ENCODE measurements at places on chromosomes 1 and 21.

DNA sequence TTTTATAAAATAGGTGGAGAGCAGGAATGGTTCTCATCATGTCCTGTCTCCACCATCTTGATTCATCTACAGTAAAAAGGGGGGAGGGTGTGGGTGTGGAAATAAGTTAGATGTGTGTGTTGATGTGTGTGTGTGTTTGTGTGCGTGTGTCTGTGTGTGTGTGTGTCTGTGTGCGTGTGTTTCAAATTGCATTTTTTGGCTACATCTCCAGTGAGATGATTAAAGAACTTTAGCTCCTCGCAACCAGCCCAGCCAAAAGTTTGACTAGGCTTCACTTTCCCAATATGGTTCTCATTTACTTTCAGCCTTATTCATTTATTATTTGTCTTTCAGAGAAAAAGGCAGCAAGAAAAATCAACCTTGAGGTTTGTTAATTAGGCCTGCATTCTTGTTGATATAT lies 14.7 kb upstream of the HAO2 start:
- no peak for DNase-seq

- no peak for DNase-seq
Observed at GRCh38 chr1:55816456-55817426, 601.6 kb upstream of the USP24 start.

GRCh38 chr1:109490029-109490933 lies 3.6 kb upstream of the CYB561D1 start:
- DNase-seq: peak; percentile 70

DNA sequence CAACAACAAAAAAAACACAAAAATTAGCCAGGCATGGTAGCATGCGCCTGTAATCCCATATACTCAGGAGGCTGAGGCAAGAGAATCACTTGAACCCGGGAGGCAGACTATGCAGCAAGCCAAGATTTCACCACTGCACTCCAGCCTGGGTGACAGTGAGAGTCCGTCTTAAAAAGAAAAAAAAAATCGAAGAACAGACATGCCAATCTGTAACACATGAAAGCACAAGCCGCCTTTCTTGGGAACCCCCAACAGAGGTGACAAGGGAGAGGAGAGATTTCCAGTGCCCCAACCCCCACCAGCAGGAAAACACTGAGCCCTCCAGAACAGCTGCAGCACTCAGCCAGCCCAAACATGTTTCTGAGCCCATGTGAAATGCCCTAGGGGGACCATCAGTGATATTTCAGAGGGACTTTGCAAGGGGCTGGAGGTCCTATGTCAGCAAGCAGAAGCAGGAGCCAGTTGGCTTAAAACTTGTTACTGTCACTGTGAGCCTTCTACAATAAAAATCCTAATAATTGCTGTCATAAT lies 14.2 kb upstream of the EFNA1 start:
- no peak for DNase-seq

- DNase-seq: no peak
Observed at GRCh38 chr1:1374589-1374928, 448 bp downstream of the AURKAIP1 start.

DNA sequence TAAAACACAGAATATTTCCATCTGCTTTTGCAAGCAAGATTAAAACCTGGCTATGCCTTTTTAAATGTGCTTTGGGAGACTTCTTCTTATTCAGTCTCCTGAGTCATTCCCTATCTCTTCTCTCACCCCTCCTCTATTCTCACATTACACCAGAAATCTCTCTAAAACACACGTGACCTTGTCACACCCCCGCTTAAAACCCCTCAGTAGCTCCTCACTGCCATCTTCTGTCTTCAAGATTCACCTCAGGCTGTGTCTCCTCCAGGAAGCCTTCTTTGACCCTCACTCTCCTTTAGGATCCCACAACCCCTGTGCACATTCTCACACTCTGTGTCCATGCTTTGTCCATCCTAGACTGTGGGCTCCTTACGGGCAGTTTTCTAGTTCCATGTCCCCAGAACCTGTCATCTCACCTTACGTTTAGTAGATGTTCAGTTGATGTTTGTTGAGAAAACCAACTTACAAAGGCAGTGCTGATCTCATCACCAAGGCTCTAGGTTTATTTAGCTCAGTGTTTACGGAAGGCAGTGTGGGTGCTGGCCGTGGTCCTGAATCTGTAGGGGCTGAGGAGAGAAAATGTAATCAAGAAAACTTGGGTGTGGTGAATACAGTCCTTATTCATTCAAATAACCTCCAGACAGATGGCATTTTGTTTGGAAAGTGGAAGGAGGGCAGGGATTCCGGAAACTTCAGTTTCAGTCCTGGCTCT lies 143.5 kb downstream of the DMRTA2 start:
- no peak for DNase-seq

- peak; percentile 37 for DNase-seq
Observed at GRCh38 chr21:33642896-33643657, 776 bp downstream of the ITSN1 start.

GRCh38 chr1:235943581-235944114 lies 76.9 kb upstream of the LYST start:
- no peak for DNase-seq

DNA sequence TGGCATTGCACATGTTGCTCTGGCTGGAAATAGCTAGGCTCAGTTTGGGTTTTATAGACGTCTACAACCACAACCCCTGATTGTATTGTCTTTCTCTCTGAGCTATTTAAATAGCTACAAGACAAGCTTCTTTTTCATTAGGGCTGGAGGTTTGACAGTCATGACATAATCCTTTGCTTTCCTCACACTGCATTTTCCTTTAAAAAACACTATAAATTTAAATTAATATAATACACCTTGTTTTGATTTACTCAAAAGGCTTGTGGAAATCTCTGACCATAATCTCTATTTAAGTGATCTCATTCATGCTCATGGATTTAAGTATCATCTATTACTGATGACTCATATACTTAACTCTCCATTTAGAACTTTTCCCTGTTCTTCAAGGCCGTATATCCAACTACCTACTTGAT lies 50.4 kb upstream of the PTGFR start:
- DNase-seq: no peak

GRCh38 chr1:41503538-41504113 lies 19.1 kb upstream of the EDN2 start:
- DNase-seq: no peak

DNA sequence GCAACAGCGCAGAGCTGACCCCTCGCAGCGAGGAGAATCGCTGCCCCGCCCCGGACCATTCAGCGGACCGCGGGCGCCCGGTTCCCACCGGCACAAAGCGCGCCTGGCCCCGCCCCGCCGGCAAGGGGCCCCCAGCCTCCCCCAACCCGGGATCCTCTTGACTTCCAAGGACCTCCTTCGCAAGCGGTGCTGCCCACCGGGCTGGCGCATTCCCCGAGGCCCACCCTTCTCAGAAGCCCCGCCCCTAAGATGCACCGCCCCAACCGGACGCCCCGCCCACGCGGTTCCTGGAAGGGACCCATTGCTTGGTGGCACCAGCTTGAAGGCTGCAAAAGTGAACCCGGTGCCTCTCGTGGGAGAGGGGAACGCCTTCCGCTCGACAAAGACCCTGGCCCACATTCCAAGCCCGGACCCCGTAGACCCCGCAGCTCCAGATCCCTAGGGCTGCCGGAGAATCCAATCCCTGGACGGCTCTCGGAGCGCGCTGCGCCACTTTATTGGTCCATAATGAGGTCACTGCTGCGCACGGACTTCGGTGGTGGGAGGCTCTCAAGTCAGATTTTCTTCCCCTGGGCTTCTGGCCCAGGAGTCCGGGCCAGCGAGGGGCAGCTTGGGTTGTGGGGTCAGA lies 2.0 kb downstream of the HES3 start:
- DNase-seq: no peak

- DNase-seq: no peak
Observed at GRCh38 chr1:14183329-14183728, 415.2 kb upstream of the KAZN start.

DNA sequence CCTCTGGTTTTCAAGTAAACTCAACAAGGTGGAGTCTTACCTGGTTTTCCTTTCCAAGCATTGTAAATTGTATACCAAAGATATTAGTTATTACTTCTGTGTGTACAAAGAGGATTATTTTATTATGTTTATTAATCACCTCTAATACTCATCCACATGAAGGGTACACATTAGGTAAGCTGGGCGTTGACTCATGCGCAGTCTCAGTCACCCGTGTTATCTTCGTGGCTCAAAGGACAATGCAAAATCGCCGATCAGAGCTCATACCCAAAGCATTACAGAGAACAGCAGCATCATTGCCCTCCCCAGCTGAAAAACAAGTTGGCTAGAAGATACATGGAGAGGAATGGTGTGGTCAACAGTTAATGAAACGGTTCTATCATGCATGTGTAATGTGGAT lies 148.7 kb downstream of the NR5A2 start:
- no peak for DNase-seq

- DNase-seq: no peak
Observed at GRCh38 chr21:41247561-41248545, 68.7 kb upstream of the FAM3B start.

GRCh38 chr1:185965870-185966269 lies 231.7 kb downstream of the HMCN1 start:
- no peak for DNase-seq

GRCh38 chr1:241310451-241310850 lies 46.6 kb downstream of the RGS7 start:
- no peak for DNase-seq

GRCh38 chr21:46375560-46376230 lies 51.7 kb downstream of the PCNT start:
- DNase-seq: no peak

GRCh38 chr1:216049741-216050430 lies 373.4 kb downstream of the USH2A start:
- DNase-seq: no peak

DNA sequence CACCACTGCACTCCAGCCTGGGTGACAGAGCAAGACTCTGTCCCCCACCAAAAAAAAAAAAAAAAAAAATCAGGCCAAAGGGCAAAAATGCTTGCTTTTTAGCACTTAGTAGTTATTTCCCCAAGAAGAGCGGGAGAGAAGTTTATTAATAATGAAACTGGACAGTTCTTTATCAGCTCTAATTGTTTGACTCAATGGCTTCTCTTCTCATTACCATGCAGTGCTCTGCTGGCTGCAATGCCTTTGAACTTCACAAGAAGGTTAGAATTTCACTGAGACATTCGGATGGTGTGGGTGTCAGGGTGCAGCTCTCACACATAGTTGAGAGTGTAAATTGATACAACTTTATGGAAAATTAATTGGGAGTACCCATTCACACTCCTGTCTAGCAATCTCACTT lies 63.7 kb downstream of the EDARADD start:
- DNase-seq: no peak

GRCh38 chr1:221227460-221227859 lies 348.2 kb downstream of the HLX start:
- no peak for DNase-seq

DNA sequence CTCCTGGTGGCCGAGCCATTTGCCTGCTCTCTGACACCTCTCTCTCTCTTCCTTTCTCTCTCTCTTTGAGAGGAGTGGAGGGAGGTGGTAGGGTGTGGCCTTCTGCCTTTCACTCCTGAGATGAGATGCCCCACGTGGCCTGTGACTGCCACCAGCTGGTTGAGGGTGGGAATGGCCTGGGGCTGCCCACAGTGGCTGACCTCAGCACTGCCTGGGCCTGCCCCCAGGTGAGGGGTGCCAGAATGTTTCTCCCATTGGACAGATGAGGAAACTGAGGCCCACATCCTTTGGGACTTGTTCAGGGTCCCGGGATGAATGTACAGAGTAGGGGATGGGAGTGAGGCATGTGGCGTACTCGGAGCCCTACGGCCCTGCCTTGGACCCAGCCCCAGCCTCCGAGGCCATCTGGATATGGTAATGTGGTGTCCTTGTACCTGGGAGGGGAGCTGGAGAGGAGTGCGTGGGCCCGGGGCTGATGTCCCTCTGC lies 12.7 kb upstream of the C1orf167 start:
- DNase-seq: peak; percentile 10

GRCh38 chr1:18058206-18058921 lies 49.2 kb upstream of the IGSF21 start:
- DNase-seq: no peak

DNA sequence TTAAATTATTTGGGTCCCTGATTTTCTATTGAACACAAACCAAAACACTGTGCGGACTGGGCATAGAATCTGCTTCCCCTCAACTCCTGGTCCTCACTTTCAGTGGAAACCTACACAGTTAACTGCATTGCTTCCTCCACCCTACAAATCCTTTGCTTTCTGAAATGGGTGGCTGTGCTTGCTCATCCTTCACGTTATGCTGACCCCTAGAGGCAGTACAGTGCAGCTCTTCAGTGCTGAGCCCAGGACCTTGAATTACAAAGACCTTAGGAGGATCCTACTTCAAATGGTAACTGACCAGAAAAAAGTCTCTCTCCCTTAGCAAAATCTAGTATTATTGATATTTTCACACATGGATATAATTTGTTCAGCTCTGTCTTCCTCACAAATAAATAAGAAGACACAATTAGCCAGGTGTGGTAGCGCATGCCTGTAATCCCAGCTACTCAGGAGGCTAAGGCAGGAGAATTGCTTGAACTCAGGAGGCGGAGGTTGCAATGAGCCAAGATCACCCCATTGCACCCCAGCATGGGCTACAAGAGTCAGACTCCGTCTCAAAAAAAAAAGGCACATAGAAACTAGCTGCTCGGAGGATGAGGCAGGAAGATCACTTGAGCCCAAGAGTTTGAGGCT lies 63.4 kb upstream of the L1TD1 start:
- DNase-seq: peak; percentile 41

DNA sequence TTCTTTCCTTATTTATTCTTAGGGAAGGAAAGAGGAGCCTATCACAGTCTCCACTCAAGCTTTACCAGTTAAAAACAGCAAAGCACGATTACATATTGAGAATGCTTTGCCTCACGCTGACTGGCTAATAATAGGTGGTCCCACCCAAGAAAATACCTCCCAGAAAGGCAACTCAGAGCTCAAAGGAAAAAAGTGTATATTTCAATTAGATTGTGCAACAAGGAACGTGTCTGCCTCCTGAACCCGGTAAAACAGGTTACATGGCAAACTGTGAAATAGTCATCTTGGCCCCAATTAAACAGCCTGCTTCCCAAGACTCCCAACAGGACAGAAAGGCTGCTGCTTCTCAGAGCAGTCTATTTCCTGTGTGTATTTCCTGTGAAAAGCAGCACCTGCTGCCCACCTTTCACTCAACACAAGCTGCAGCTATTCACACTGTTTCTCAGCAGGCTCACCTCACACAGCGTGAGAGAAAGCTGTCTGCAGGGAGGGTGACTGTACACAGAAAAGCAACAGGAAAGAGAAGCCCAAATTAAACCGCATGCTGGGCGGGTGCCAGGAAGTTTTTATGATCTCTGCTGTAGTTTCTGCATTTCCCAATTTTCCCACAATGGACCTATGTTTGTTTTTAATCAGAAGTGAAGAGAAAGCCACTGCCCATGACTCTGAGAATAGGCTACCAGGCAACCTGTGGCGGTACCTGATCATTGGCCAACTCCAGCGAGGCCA lies 44.0 kb downstream of the URB1 start:
- no peak for DNase-seq

DNA sequence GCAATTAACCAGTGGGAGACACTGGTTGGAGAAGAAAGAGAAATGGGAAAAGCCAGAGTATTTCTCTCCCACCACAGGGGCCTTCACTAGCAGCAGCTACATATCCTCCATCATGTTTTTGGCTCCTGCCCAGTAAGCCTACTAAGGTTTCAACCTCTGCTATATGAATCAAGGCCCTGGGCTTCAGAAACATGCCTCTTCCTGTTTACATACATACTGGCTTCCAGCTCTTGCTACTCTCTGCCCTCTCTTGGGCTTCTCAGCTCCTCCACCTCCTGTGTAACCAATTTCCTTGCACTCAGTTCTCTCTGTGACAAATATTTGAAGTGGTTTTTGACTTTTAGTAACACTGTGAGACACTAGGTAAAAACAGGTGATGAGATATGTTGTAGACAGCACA lies 80.8 kb downstream of the LRRC7 start:
- DNase-seq: no peak
